ENCODE measurements at places on chromosomes 4 and X.

DNA sequence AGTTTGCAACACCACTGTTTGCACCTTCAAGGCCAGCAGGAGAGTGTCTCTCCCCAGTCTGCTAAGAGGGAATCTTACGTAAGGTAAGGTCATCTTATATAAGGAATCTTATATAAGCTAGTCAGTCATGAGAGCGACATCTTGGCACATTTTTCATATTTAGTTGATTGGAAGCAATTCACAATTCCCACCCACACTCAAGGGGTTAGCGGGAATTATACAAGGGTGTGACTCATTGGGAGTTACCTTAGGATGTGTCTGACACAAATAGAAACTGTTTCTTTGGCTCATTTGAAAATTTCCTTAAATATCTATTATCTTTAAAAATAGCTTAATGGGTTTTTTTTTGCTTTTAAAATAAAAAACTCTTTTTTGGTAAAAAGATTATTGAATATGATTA is 62.1 kb upstream of the GRPR start:
- DNase-seq = no peak

DNA sequence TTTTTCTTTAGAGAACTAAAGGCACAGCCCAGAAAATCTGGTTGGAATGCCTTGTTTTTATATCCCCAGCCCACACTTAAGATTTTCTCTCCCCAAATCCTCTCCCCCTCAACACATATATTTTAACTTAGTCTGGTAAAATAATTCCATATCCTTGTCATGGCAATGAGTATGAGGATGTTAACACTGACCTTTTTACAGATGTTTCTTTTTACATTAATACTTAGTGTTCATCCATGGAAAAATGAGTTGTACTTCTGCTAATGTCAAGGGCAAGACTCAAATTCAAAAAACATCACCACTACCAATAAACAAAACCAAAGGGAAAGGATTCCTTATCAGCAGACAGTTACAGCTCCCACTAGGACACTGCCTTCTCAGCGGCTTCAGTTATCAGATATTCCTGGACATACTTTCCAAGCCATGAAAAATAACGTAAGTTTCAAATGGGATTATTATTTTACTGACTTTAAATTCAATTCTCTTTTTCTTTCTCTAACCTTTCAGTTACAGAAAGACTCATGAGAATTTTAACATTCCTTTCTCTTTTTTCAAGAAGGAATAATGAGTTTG is 83.3 kb downstream of the RASL11B start:
- DNase-seq = no peak

DNA sequence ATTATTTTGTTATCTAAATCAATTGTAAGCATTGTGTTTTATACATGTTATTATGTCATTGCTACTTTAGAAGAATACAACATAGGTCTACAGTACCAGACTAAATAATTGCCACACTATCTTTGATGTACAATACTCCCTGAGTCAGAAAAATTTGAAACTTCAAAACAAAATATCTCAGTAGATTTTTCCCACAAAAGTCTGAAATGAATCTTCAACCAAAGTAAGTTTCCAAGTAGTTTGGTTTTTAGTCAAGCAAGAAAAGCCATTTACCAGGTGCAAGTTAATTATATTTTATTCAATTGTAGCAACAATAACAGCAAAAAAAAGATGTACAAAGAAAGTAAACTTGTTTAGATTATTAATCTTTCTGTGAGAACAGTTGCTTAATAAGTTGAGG is 11.4 kb upstream of the PARM1 start:
- no peak for DNase-seq

GRCh38 chrX:63652086-63652765 is 132.8 kb downstream of the ARHGEF9 start:
- DNase-seq = no peak

DNA sequence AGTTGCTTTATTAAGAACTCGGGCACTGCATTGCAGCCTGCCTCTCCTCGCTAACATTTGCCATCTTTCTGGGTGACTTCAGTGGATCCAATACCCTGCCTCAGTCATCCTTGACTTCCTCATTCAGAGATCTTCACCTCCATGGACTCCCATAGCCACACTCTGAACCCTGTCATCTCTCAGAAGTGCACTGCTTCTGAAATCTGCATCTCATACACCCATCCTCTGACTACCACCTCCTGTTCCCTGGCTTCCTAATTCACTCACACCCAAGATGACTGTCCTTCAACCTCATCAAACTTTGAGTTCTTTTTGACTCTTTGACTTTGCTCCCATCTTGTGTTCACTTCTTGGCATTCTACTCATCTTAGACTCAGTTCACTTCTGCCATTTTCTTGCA is 25.3 kb upstream of the CYBB start:
- DNase-seq = no peak

DNA sequence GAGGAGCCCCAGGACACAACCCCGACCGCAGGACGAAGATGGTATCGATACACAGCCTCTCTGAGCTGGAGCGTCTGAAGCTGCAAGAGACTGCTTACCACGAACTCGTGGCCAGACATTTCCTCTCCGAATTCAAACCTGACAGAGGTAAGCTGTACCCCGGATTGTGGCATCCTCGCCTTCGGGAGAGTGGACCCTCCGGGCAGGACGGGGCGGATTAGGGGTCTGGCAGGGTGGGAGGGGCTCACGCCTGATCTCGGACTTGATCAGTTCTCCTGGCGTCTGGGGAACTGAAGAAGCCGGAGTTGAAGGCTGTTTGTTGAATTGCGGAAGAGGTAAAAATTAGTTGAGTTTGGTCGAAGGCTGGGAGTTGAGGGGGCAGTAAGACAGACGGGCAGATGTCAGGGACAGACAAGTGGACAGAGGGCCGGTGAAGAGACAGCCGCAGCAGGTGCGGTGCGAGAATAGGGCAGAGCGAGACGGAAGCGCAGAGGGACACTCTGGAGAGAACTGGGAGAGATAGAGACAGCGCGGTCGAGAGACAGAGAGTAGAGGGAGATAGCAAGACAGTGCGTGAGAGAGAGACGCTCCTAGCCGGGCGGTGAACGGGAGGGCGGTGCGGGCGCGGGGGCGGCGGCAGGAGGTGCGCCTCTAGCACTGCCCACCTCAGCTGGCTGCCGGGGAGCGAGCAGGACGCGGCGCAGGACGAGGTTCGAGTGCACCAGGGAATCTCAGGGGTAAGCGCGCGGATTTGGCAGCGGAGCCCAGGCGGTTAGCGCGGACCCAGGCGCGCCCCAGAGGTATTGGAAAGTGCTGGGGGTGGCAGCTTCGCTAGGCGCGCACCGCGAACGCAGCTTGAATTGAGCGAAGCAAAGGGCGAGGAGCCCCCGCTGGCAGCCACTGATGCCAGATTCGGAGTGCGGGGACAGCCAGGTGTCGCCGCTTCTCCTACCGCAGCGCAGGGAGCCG is 23.9 kb downstream of the ARHGAP36 start:
- no peak for DNase-seq

DNA sequence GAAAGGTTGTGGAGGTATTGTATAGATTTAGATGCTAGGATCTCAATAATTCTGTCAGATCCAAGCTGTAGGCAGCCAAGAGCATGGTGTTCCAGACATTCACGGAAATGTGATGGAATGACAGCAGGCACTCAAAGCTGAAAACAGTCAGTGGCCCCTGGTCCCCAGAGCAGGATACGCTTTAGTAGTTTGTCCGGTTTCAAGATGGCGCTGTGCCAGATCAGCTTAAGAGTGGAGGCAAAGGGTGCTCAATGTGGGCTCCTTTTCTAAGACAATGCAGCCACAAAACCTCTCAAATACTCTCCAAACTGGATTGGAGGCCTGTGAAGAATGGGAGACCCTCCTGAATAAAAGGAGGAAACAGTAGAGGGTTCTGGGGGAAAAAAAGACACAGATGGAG is 291.2 kb upstream of the HS3ST1 start:
- DNase-seq = no peak

- DNase-seq = no peak
Measured at GRCh38 chr4:73743795-73744194, 3.4 kb downstream of the CXCL8 start.

DNA sequence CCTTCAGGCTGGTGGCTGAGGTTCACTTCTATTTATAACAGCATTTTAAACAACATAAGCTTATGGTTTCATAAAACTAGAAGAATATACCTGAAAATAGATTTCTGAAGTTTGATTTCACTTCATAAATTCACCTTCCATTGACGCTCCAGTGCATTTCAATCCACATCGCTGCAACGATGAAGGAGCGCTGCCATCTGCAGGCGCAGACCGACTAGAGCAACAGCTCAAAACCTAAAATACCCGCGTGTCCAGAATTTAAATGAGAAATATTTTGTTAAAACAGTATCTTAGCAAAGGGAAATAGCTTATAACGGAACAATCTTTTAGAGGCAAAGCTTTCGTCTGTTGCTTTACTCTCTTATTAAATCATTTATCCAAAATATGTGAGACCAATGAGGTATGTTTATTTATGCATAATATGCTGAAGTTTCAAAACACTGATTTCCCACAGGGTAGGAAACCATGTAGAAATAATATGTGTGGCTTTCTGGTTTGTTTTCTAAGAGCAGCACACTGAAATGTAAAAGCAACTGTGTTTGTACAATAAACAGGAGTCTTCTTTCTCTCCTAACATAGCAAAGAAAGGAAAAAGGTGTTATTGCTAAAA is 816.4 kb upstream of the FRG1 start:
- peak; percentile 11 for DNase-seq

All from neuronal stem cell (in vitro differentiated cells).